ENCODE measurements at places on chromosomes 12 and 14.

DNA sequence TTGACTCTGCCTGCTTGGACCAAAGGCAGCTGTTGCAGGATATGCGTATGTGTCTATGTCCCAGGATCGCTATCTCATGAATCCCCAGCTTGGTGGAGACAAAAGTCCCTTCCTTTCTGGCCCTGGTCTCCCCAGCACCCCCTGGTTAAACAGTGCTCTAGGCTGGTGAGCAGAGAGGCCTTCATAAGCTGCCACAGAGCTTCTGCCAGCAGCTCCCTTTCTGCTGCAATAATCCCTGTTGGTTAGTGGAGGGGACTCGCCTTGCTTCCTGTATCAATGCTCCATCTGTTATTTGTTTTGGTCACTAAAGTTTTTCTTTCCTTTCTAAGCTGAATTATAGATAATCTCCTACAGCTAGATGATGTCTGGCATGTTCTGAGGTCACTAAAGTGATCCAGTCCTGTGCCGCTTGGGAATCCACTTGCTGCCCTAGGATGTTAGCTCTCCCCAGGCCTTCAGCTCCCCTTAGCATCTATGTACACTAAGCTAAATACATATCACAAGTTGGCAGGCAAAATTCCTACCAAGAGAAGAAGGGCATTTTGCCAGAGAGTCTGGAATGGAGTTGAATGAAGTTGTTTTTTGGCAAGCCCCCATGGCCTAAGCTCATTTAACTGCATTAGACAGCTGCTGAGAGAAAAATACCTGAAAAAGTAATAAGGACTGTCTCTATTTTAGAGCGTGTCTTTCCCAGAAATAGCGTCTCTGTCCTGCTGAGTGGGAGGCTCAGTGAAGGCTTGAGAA, 47.8 kb downstream of the RDH12 start:
- no peak for DNase-seq

- DNase-seq = peak; percentile 64
These were observed 354.8 kb downstream of the AEBP2 start for GRCh38 chr12:19794116-19794515.

DNA sequence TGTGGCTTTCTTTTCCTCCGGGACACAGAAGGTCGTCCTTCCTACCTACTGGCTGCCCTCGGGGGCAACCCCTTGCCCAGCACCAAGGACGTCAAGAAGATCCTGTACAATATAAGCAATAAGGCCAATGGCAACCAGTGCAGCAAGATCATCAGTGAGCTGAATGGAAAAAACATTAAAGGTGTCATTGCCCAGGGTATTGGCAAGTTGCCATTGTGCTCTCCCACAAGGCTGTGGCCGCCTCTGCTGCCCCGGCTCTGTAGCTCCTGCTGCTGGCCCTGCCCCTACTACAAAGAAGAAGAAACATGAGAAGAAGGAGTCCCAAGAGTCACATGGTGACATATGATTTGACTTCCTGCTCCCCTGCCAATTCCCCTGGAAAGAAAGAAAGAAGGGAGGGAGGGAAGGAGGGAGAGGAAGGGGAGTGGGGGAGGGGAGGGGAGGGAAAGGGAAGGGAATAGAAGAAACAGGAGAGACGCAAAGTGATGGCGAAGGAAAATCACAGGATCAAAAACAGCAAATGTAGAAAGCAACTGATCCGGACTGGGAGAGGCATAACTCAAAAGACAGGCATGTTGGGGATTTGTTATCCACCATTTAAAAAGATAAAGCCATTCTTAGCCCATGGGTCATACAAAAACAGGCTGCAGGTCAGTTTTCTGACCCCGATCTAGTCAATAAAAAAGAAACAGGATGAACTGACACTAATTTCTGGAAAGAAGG, 61.3 kb upstream of the RESF1 start:
- no peak for DNase-seq

GRCh38 chr14:99065551-99065950, 206.4 kb downstream of the BCL11B start:
- no peak for DNase-seq

DNA sequence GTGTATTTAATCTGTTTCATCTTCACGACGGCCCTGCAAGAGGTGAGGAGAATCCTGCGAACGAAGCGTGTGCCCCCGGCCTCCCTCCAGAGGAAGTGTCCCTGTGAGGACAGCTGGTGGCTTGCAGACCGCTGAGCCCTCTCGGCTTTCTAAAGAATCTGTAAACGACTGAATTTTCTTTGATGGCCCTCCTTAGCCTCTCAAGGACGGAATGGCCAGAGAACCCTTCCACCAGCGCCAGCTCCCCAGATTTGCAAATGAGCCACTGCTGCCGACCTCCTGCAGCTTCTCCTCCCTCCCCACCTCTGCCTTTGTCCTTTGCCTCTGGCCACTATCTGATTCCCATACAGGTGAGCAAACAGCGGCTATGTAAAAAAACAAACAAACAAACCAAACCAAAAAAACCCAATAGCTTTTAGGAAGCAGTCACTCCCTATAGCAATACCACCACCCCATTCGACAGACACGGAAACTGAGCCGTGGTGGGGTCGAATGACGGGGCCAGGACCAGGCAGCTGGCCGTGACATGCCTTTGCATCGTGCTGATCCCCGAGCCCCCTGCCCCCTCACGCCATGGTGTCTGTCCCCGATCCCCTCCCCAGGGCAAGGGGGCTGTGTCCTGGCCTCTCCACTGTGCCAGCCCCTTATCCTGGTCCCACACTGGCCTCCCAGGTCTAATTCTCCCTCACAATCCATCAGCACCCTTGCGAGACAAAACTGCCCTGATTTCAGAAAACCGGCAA, 23.6 kb downstream of the RFLNA start:
- peak; percentile 33 for DNase-seq

DNA sequence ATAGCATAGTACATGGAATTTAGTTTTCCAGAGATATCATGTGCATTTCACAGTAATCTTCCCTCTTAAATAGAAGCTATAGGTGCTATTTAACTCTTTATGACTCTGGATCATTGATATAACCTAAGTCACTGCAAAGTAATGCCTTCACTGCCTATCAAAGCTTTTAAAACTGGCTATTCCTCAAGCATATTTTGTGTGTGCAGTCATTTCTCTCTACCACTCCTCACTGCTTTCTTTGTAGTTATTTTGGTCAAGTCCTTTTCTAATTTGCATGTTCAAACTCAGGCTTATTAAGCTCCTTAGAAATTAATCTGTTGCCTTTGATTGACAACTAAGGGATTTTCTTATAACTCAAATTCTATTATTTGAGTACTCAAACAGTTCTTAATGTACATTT, 79.4 kb upstream of the PLEKHG7 start:
- no peak for DNase-seq

DNA sequence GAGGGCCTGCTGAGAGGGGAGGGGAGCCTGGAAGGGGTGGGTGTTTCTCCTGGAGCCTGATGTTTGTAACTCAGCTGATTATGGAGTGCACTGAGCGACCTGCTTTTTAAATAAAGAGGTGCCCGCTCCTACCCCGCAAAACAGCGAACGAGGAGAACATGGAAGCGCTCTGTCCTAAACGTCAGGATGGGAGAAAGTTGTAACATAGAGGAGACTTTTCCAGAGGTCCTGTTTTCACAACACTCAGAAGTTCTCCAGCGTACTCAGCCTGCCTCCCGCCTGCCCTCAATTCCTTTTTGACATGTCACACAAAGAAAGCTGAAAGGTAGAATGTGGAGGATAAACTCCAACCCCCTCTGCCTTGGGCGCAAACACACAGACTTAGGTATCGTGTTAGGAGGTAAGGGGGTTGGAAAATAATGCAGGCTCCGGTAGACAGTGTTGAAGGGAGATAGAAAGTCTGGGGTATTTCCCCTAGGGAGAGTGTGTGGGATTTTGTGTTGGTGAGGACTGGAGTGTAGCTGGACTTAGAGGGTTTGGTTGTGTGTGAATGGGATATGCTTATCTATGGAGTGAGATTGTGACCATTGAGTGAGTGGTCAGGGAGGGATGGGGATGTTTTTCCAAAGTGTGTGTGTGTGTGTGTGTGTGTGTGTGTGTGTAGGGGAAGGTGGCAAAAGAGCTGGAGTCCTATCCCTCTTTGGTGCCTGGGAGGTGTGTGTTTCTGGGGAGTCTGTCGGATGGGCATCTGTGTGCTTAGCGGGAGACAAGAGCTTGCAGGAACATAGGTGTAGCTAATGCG, 2.1 kb downstream of the NTF3 start:
- DNase-seq = peak; percentile 48

DNA sequence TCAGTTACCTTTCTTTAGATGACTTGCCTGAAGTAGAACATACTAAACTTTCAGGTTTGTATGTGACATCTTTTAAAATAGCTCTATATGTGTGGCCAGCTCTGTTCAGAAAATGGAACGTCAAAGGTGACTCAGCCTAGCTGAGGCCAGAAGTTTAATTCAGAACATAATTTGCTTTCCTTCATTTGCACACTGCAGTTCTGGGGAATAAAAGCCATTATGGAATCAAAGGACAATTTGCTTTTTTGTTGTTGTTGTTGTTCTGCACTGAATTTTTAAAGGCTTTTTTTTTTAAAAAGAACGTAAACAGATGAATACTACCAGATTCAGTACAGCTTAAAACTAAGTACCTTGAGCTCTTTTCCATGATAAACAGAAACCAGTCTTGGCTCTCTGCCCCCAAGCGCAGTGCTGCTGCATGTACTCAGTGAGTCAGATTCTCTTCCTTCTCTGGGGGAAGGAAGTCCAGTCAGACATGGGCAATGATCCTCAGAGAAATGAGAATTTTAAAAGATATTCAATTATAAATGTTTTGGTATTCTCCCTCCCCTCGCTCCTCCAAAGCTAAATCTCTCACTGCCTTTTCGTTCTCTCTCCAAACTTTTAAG, 644.2 kb downstream of the NOVA1 start:
- DNase-seq = peak; percentile 19

DNA sequence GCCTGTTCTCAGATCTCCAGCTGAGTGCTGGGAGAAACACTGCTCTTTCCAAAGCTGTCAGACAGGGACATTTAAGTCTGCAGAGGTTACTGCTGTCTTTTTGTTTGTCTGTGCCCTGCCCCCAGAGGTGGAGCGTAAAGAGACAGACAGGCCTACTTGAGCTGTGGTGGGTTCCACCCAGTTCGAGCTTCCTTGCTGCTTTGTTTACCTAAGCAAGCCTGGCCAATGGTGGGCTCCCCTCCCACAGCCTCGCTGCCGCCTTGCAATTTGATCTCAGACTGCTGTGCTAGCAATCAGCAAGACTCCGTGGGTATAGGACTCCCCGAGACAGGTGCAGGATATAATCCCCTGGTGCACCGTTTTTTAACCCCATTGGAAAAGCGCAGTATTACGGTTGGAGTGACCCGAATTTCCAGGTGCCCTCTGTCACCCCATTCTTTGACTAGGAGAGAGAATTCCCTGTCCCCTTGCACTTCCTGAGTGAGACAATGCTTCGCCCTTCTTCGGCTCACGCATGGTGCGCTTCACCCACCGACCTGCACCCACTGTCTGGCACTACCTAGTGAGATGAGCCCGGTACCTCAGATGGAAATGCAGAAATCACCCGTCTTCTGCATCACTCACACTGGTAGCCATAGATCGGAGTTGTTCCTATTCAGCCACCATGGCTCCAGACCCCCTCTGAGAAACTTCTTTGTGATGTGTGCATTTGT, 650.3 kb upstream of the ALG10B start:
- no peak for DNase-seq

DNA sequence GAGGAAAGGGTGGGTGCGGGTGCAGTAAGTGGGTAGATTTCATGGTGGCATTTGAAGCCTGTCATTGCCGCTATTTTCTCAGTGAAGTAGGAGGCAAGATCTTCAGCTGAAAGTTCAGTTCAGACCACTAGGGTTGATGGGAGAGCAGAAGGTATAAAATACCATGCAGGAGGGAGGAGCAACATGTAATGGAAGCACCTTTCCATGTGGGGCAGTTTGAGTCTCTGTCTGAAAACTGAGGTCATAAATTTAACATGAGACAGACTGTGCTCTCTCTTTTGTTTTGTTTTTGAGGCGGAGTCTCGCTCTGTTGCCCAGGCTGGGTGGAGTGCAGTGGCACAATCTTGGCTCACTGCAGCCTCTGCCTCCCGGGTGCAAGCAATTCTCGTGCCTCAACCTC, 22.7 kb downstream of the LRRC74A start:
- DNase-seq = no peak

DNA sequence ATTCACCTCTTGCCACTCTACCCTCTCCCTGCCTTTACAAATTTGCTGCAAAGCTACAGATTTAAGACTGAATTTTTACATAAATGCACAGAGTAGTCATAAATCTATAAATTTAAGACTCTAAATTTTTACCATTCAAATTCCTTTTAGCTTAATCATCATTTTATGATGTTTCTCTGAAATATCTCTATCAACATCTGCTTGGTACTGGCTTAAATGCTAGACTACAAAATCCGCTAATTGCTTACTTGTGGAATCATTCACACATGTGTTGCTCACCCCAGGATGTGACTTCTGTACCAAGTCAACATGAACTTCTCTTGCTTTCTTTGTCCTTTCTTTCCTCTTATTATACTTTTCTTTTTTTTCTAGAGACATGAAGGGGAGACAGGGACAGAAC, 109.2 kb downstream of the GALC start:
- DNase-seq = no peak

- peak; percentile 49 for DNase-seq
These were observed 22.7 kb upstream of the EIF5 start for GRCh38 chr14:103311171-103311997.

- DNase-seq = no peak
These were observed 27.8 kb upstream of the NEDD1 start for GRCh38 chr12:96879301-96879700.

GRCh38 chr12:71636704-71637115, 26.9 kb downstream of the ZFC3H1 start:
- DNase-seq = peak; percentile 86

DNA sequence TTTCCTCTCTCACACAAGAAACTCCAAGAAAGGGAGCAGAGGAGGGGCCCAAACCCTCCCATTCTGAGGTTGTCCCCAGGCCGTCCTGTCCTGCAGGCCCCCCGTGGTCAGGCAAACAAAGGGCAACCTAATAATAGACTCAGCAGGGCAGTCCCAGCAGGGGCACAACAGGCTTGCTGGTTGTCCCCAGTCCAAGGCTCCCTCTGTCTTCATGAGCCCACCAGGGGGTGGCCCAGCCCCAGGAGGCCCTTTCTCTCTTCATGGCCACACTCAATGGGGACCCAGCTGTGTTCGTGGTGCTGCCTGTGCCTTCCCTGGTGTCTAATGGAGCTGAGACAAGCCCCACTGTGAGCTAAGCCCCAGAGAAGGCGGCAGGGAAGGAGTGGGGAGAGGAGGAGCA, 359.9 kb downstream of the ADGRD1 start:
- DNase-seq = no peak

GRCh38 chr12:54424224-54424623, 5.2 kb upstream of the ITGA5 start:
- DNase-seq = no peak

GRCh38 chr14:28770630-28771029, 4.0 kb downstream of the FOXG1 start:
- DNase-seq = peak; percentile 57

DNA sequence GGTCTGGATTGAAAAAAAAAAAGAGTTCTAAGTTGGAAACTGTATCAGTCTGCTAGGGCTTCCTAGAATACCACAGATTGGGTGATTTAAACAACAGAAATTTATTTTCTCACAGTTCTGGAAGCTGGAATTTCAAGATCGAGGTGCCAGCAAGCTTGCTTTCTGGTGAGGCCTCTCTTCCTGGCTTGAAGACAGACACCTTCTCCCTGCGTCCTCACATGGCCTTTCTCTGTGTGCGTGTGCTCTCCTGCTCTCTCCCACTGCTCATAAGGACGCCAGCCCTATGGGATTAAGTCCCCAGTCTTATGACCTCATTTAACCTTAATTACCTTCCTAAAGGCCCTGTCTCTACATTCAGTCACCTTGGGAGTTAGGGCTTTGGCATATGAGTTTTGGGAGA, 215.5 kb downstream of the PIK3C2G start:
- no peak for DNase-seq

GRCh38 chr12:89437231-89437630, 84.9 kb upstream of the DUSP6 start:
- DNase-seq = no peak
